Aorta (tissue), 5 donors: ENCODE measurements at places on chromosomes 7 and 10. TPM values are rescaled to one million over a fixed set of nuclear protein-coding genes. Genes with fewer than 3 reads are reported as not detected.

DNA sequence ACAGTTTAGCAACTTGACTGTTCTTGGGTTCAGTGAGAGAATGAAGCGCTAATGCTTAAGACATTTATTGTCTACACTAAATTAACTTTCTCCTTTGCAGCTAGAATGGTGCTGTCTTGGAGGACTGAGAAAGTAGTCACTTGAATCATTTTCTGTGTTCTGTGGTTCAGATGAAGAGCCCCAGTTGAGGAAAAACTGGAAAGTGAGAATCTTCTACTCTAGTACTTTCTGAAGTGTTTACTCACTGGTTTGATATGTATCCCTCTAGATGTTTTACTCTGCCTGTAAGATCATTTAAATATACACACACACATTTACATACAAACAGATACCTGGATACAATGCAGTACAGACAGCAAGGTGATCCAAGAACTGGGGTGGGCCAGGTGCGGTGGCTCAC is 308.1 kb downstream of the CAMK1D start:
- DNase-seq, result no peak

- no peak for DNase-seq
These were observed 3.3 kb upstream of the PDE1C start for GRCh38 chr7:32073533-32073932.

DNA sequence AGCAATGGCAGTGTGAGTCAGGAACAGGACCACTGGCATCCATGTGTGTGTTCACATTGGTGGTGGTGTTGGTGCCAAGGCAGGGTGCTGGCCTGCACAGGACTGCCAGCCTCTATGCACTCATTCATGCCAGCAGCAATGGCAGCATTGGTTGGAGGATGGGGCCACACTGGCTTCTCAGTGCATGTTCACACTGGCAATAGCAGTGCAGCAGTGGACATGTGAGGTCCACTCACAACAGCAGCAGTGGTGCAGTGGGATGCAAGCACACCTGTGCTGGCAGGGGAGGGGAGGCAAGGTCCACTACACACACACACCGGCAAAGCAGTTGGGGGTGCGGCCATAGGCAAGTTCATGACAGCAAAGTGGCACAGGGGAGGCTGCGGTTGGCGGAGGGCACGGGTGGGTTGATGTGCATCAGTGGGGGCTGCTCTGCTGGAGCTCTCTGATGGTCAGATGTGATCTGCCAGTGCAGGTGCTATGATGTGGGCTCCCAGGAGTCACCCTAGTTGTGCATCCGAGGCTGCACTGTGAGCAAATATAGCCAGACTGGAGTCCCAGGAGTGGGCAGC is 57.8 kb upstream of the TNKS2 start:
- DNase-seq, result peak; percentile 68

GRCh38 chr10:70145166-70145665 is 1.3 kb downstream of the TYSND1 start:
- no peak for DNase-seq

DNA sequence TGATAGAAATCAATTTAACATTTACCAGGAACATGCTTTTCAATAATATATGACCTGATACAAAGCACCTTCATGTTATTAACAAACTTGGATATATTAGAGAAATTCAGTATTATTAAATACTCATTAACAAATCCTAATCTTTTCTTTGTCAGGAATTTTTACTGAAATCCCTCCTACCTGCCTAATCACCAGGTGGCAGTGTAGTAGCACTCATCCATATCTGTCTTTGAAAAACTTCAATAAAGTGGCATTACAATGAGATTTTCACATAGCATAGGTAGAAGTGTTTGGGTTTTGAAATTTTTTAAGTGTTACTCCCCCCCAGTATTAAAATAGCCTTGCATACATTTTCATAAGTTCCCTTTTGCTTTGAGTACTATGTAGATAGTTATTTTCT is 1246.6 kb upstream of the LRRN3 start:
- no peak for DNase-seq

The STYXL1 gene
- 6.1 TPM for total RNA-seq

- DNase-seq, result no peak
These were observed 125.1 kb downstream of the THSD7A start for GRCh38 chr7:11706666-11707605.

GRCh38 chr10:102646610-102647442 is 2.5 kb downstream of the TRIM8 start:
- peak; percentile 76 for DNase-seq

GRCh38 chr10:8400151-8400550 is 345.7 kb downstream of the GATA3 start:
- DNase-seq, result no peak

DNA sequence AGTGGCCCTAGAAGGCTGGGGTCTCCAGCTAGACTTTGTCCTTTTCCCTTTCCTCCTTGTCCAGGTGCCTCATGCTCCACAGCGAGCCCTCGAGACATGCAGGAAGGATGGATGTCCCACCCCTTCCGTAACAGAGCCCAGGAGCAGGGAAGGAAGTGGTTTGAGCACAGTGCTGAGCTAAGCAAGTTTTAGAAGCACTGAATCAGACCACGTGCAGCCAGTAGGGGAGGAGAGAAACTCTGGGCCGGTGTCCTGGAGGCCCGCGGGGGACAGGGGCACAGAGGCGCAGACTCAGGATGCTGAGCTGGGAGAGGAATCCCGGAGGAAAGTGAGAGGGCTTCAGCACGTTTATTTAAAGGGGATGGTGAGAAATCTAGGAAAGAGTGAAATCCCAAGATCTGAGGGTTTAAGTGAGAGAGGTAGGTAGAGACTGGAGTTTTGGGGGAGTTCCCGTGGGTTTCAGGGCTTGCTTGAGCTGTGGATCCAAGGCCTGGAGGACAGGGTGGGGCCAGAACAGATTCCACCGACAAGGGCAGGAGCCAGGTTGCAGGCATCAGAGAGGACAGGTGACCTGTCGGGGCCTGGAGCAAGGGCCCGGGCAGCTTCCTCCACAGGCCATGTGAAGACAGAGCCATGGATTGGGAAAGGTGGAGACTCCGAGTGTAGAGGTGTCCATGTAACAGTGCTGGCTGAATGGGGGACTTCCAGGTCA is 4.4 kb upstream of the IRF5 start:
- DNase-seq, result peak; percentile 75

GRCh38 chr10:132540456-132540855 is 2.9 kb downstream of the INPP5A start:
- peak; percentile 75 for DNase-seq

DNA sequence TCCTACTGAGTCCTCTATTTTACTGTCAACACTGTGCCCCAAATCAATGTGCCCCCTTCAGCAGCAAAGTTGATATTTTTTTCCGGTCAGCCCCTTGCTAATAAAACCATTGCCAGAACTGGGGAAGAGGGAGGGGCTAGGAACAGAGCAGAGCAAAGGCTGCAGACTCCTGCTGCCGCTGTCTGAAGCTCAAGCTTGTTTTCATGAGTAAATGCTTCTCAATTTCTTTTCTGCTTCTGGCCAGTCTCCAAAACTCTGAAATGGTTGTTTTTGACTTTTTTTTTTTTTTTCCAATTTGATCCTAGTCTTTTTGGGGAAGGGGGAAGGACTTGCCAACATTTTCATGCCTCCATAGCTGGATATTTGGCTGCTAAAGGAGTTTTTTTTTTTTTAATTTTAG is 26.7 kb upstream of the PROSER2 start:
- no peak for DNase-seq

- no peak for DNase-seq
These were observed 409.5 kb downstream of the GLRX3 start for GRCh38 chr10:130545697-130546096.

The GIMAP2 gene
- total RNA-seq, result 24.7 TPM

GRCh38 chr7:30159163-30159562 is 24.4 kb downstream of the MTURN start:
- no peak for DNase-seq

GRCh38 chr7:95710711-95711110 is 61.6 kb upstream of the DYNC1I1 start:
- no peak for DNase-seq

- DNase-seq, result no peak
These were observed 17.0 kb downstream of the PRKCQ start for GRCh38 chr10:6563075-6563474.

DNA sequence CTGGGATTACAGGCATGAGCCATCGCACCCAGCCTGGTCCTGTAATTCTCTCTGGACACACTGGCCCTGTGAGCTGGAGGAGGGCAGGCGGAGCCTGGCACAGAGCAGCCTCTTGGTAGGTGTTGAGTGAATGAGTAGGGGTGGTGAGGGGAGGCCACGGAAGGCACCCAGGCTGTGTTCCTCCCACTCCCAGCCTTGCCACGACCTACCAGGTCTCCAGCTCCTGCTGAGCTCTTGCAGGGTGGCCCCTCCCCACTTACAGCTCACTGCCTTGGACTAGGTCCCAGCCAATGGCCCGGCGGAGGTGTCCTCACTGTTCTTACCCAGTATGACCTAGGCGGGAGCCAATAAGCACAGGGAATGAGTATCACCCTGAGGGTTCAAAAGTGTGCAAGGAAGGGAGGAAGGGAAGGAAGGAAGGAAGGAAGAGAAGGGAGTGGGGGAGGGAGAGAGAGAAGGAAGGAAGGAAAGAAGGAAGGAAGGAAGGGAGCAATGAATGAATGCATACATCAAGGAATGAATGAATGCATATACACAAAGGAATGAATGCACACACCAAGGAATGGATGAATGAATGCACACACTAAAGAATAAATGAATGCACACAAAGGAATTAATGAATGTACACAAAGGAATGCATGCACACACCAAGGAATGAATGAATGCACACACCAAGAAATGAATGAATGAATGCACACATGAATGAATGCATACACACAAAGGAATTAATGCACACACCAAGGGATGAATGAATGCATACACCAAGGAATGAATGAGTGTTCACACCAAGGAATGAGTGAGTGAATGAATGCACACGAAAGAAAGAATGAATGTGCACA is 45.5 kb downstream of the GTF2IRD1 start:
- no peak for DNase-seq

DNA sequence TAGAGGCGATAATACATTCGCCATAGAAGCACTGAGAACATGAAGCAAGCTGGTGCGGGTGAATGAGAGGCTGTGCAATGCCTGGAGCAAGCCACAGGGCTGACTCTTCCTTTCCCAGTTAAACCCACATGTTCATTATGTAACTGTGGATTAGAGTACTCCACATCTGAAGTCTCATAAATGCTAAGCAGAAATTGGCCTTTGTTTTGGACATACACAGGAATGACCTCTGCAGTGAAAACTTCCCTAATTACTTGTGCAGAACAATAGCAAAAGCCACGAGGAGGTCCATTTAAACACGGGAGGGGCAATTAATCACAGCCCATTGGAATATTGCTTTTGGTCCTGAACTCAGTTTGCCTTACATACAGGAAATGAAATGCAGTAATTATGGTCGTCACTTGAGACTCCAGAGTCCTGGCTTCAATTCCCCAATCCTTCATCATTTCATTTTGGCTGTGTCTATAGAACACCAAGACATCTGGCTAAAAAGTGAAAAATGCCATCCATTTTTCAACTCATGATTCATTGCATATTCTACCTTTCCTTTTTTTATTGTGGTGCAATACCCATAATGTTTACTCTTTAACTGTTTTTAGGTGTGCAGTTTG is 78.7 kb upstream of the CXCL12 start:
- DNase-seq, result no peak
